ENCODE measurements at places on chromosomes 16 and 17.
A peak's percentile ranks its signal among the peaks of the same experiment; 100 is the strongest.

DNA sequence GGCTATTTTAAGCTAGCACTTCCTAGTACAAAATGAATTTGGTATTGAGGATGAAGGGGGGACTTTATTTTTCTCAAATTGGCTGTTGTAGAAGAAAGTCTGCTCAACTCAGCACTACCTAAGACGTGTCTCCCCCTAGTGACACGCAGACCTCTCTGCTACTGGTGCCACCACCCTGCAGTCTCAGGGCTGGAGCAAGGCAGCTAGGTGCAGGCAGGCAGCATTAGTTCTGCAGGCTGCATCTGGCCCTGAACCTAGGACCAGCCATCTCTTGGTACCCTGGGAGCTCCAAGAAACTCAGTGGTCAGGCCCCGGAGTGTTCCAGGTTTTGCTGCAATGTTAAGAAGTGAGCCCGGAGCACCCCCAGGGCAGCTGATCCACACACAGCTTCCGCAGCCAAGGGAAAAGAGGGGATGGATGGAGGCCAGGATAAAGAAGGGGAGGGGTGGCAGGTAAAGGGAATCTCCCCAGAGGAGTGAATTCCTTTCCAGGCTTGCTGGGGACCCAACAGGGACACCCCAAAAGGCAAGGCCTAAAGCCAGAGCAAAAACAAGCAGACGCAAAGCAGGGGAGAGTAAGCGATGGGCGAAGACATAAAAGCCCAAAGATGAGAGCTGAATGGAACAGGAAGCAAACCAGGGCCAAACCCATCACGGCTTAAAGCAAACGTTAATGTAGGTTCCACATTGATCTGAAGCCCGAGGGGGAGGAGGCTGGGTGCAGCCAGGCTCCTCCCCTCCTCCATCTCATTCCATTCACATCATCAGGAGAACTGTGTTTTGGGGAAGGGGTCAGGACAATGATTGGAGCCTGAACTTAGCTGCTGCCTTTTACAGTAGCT, 200.5 kb downstream of the ZFHX3 start:
- peak; percentile 54 for DNase-seq

- DNase-seq = no peak
These were observed 33.8 kb upstream of the CRISPLD2 start for GRCh38 chr16:84785843-84786581.

DNA sequence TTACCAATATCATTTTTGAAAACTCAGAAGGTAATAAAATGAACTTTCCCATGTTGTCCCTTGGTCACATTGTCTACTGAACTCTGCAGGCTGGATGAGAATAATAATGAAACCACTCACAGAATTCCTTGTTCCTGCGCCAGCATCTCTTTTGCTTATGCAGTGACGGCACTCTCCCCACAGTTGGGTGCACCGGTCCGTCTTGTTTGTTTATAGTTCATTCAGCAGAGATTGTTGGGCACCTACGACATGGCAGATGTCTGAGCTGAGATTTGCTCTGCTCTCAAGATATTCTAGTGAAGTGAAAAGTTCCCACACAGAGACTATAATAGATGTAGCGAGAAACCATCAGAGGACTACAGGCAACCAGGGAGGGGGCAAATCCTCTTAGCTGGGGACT, 375.7 kb upstream of the CDH11 start:
- no peak for DNase-seq

DNA sequence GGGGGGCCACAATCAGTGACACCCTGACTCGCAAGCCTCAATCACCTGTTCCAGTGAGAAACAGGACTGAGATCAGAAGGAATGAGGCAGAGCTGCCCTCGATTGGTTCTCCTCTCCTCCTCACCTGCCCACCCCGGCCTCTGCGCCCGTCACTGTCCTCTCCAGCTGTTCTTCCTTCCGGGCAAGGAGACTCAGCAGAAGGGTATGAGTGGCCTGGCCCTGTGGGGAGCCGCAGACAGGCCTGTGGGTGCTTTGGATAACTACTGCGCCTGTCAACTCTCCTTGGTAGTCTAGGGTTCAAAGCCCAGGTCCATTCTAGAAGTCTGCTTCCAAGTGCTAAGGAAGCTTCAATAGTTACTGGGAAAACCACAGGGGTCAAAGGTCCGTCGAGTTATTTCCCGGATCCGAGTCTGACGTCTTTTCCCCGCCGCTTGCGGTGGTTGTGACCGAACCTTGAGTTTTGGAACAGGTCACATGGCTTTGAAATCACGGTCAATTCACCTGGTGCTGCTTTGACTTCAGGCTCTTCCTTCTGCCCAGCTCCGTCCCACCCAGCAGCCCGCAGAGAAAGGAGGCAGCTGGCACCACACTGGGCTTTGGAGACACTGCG, 8.3 kb downstream of the CARD14 start:
- DNase-seq = no peak

GRCh38 chr17:55601874-55602364, 90.7 kb upstream of the SMIM36 start:
- peak; percentile 68 for DNase-seq

DNA sequence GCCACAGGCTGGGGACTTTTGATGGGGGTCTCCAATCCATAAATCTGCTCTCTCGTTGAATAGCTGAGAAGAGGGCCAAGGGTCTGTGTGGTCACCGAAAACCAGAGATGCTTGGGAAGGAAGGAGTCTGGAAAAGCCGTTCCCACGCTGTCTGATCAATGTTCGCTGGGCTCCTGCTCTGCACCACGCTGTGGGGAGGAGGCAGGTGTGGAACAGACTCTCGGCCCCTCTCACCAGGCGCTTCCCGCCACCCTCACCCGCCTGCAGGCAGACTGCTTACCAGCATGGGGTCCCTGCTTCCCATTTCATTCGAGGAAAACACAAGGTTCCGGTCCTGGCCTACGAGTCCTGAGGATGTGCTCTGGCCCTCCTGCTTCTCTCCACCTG, 702 bp upstream of the ALDH3A1 start:
- no peak for DNase-seq

DNA sequence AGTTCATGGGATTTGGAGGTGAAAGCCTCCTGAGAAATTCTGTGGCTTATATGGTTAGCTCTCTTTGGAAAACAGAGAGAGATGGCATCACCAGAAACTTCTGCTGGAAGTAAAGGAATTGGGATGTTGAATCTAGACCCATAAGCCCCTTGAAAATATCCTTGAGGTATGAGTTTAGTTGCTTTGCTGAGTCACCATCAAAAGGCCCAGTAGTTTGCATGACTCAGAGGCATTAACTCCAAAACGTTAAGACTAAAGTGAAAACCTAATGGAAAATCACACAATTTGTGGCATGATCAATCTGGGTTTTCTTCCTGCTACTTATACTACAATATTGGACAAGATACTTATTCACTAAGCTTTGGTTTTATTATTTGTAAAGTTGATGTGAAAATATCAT, 349.2 kb upstream of the SALL1 start:
- DNase-seq = peak; percentile 48

DNA sequence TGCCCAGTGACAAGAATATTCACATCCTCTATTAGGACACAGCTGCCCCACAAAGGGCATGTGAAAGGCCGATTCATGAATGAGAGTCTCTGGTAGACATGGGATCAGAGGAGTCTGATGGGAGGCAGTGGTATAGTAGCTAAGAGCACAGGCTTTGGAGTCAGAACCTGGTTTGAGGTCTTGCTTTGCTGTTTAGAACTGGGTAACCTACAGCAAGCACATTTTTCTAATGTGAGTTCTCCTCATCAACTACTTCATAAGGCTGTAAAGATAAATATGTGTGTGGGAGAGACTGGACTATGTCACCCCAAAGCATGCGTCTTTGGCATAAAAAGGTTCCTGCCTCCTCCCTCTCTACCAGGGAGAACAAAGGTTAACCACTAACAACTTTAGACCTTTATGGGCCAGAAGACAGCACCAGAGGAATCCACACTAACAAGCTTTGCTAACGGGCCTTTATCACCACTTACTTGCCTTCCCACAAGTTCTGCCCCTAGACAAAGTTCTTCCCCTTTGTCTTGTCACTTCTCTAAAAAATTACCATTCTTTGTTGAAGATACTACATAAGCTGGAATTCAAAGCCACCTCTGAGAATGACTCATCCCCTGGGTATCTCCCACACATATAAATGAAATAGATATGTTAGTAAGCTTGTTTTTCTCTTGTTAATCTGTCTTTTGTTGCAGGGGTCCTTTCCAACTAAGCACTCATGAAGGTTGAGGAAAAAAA, 21.1 kb downstream of the CDR2 start:
- DNase-seq = peak; percentile 74

DNA sequence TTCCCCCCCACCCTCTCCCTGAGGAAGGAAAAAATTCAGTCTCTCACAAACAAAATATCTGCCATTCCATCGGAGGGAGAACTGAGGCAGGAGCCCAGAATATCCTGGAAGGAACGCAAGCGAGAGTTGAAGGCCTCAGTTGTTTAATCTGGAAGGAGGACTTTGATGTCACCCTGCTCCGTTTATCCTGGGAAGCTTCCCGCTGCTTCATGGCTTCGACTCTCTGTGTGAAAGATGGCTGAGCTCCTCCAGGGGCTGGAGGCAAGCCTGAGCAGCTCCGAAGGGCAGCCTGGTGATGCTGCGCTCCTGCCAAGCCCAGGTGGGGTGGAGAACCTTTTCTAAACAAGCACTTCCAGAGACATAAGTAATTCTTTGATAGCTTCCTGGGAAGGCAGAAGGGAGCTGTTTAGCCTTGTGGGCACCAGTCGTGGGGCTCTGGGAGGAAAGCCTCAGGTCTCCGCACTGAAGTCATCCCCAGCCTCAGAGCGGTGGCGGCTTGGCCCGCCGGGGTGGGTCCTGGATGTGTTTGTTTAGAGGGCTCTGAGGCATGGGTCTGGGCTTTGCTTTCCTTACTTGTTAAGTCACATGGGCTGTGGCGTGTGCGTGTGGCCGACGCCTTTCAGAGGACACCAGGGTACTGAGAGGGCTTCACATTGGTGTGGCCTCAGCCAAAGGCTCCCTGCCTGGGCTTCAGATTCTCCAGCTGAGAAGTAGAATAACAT, 7.9 kb downstream of the NKD1 start:
- DNase-seq = no peak
